Hepatocyte (in vitro differentiated cells): ENCODE measurements at places on chromosomes 3 and 15. TPM values are rescaled to one million over a fixed set of nuclear protein-coding genes. Genes with fewer than 3 reads are reported as not detected.

DNA sequence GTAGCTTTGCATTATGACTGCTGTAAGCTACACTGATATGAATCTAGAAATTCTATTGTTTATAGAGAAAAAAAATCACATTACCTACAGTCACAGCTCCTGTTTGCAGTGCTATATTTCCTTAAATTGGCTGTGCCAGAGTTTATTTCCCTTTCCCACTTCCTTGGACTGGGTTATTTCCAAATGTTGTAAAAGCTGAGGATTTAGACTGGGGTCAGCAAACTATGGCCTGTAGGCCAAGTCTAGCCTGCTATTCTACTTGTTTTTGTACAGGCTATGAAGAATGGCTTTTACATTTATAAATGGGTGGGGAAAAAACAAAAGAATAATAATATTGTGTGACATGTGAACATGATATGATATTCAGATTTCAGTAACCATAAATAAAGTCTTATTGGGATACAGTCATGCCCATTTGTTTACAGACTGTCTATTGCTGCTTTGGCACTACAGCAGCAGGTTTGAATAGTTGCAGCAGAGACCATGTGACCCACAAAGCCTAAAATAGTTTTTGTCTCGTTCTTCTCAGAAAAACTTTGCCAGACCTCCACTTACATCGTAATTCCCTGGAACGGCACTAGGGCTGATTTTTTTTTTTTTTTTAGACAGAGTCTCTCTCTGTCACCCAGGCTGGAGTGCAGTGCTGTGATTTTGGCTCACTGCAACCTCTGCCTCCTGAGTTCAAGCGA lies 7.8 kb downstream of the GLDN start:
- no peak for DNase-seq

DNA sequence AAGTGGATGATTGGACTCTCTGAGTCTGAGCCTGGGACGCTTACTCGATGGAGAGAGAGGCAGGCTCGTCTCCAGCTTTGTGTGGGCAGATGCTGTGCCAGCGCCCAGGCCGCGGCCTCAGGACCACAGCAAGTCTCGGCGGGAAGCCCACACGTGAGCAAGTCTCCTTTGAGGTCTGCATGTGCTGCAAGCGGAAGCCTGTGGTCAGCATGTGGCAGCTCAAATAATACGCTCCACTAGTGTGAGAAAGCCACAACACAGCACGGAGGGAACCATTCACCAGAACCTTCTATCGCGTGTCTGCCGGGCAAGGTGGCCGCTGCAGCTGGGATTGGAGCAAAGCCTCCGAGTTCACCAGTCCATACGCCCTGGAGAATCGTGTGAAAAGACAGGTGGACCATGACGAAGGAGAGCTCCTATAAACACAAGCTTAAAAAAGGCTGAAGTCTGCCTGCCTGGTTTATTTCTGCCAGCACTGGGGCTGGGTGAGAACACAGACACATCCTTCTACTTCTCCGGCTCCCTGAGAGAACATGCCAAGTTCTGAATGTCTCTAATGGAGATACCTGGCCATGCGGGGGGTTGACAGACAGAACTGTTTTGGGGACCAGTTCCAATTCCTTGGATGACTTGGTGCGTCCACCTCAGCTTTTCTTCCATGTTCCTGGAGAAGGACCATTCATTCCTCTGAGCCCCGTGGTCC lies 82.0 kb upstream of the LRIG1 start:
- DNase-seq: no peak

Gene TBL1XR1
- 122 and 165 TPM in 2 replicates for total RNA-seq

GRCh38 chr3:179720196-179720595 lies 67.4 kb downstream of the USP13 start:
- DNase-seq: no peak

Gene MCTP2
- total RNA-seq: 23.3 and 24.6 TPM in 2 replicates

Gene CCDC13
- 0.63 TPM in 1 of 2 replicates, not detected in the other for total RNA-seq

GRCh38 chr3:39447637-39448483 lies 19.6 kb upstream of the MOBP start:
- peak; percentile 93 for DNase-seq

DNA sequence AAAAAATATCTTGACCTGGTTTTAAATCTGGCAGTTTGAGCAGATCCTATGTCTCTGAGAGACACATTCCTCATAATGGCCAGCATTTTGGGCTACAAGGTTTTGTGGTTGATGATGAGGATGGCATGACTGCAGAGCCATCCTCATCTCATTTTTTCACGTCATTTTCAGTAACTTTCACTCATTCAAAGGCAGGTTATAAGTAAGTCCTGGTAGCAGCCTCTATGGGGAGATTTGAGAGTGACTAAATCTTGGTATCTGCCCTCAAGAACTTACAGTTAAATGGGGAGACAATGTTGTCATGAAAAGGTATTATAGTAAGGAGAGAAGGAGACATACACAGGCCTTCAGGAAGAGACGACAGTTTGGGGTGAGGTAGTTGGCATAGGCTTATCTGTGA lies 14.5 kb downstream of the TIGIT start:
- no peak for DNase-seq

DNA sequence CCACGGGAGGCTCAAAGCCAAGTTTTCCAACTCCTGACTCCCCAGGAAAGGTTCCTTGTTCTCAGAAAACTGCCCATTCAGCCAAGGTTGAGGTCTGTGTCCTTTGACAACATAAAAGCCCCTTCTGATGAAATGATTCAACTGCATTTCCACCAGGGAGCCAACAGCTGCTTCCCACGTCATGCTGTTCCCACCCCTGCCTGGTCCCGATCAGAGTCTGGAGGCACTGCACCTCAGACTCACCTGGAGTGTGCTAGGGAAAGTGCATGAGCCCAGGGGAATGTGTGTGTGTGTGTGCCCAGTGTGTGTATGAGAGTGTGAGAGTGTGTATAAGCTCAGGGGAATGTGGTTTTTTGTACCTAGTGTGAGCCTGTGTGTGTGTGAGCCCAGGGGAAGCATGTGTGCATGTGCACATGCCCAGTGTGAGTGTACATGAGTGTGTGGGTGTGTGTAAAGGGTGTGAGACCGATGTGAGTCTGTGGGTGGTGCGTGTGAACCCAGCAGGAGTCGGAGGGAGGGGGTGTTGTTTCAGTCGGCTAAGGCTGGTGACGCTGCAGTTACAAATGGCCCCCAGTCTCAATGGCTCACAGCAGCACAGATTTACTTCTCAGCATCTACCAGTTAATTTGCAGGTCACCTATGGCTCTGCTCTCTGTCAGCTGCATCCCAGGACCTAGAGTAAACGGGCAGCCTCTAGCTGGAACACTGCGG lies 20.3 kb upstream of the SLC6A1 start:
- no peak for DNase-seq

- no peak for DNase-seq
Observed at GRCh38 chr3:15591242-15591641, 10.1 kb downstream of the HACL1 start.

DNA sequence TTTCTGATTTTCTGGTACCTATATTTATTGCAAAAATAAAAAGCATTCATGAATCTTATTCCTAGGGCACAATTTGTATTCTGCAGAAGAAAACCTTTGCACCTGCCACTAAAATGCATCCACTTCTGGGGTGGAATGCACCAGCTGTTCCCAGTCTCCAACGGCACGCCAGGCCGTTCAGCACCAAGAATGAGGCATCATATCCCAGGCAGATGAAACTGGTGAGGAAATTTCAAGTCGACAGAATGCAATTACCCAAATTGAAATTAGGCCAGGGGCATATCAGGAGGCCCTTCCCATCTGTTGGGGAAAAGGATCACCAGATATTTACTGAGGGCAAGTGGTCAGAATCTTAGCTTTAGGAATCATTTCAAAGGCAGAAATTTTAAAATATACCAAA lies 13.6 kb upstream of the RBMS3 start:
- DNase-seq: no peak

Gene ITIH1
- total RNA-seq: 120 and 154 TPM in 2 replicates

DNA sequence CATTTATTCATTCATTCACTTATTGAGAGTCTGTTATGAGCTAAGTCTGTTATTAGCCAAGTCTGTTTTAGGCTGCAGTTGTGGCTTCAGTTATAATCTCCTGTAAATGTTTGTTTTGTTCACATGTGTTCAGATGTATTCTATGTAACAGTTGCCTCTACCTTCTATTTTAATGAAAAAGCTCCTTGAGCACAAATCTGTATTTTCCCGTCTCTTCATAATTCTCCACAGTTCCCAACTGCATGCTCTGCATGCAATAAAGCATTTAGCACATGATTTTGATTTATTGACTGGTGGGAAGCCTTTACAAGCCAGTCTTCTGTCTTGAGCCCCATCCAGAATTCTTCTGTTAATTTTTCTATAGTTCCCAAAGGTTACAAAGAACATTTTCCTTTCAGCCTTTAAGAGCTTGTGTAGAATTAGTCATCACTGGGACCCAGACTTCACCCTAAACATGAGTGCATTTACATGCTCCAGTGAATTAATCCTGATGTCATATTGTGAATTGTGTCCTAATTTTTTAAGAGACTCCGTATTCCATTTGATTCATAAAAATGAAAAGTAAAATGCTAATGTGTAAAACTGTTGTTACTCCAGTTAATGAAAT lies 122.3 kb upstream of the NR2E3 start:
- no peak for DNase-seq

DNA sequence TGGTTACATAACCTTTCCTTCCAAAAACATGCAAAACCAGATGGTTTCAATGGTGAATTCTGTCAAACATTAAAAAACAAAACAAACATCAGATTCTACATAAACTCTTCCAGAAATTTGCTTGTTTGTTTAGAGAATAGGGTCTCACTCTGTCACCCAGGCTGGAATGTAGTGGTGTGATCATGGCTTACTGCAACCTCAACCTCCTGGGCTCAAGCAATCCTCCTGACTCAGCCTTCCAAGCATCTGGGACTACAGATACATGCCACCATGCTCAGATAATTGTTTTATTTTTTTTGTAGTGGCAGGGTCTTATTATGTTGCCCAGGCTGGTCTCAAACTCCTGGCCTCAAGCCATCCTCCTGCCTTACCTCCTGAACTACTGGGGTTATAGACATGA lies 36.1 kb downstream of the FBXL2 start:
- no peak for DNase-seq

Gene IGSF10
- 1.0 and 1.4 TPM in 2 replicates for total RNA-seq

Gene FNDC3B
- total RNA-seq: 91.9 and 113 TPM in 2 replicates

DNA sequence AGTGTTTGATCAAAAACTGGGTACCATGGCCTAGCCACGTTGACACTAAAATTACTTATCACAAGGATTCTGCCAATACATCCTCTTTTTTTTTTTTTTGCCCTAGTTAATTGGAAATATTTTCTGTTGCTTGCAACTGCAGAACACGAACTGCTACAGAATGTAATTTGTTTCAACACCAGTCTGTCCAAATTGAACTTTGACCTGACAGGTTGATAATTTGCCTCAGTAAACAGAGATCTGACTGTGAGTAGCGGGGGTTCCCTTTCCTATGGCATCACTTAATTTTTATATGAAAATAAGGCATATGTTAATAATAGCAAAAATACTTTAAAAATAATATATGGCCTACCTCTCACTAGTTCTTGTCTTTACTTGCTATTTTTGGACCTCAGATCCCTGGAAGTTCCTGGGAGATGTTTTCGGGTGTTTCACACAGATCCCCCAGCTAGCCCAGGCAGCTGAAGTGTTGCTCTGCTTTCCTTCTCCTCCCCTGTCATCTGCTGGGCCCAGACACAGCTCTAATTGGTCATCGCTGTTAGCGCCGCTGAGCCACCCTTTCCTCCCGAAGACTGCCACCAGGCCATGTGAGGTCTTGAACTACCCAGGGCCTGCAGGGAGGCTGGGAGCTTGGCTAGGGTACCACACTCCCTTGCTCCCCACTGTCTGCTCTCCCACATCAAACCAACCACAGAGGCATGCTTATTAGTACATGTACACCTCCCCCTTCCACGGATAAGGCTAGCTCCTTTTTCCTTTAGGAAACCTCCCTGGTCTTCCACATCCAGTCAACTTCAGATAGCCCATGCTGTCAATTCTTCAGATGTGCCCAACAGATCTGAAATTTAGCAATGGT lies 89.8 kb upstream of the RNF7 start:
- DNase-seq: no peak

Gene ACAN
- 0.16 and 0.20 TPM in 2 replicates for total RNA-seq
